Osteoblast (primary cell): ENCODE measurements at places on chromosomes 5 and 9. TPM values are rescaled to one million over a fixed set of nuclear protein-coding genes. Genes with fewer than 3 reads are reported as not detected.
A peak's percentile ranks its signal among the peaks of the same experiment; 100 is the strongest.

GRCh38 chr5:39520232-39520572 lies 95.4 kb upstream of the DAB2 start:
- H3K36me3 ChIP-seq: no peaks in the 10 kb centered on the region
- DNase-seq: peak; percentile 57
- H3K27ac ChIP-seq: peak overlapping the region; percentile 91
- no peaks in the 10 kb centered on the region for H3K27me3 ChIP-seq

Gene C5orf52
- total RNA-seq: not detected in 2 replicates

Gene SPINK4
- not detected in 2 replicates for total RNA-seq

GRCh38 chr9:87580941-87581438 lies 83.3 kb downstream of the DAPK1 start:
- no peak overlapping the region for H3K4me3 ChIP-seq
- no peaks in the 10 kb centered on the region for H3K36me3 ChIP-seq
- peaks cover 2% of the 10 kb centered on the region for H3K4me1 ChIP-seq
- no peak overlapping the region for H3K27ac ChIP-seq
- no peaks in the 10 kb centered on the region for H3K27me3 ChIP-seq

DNA sequence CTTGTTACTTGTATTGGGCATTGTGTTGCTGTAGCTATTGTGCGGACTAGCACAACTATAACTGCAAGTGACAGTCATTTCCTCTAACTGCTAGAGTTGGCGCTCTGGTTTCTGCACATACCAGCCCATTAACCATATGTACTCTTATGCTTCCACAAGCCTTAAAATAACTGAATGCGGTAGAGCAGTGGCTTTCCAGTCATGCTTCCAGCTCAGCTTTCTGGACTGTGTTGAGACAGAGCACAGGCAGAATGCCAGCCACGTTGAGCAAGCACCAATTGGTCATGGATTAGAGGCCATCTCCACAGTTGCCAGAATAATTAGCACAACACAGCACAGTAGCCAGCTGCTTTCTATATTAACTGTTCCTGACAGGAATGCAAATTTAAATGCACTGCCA lies 12.2 kb downstream of the INVS start:
- H3K27me3 ChIP-seq: no peaks in the 10 kb centered on the region
- peaks cover 17% of the 10 kb centered on the region for H3K4me1 ChIP-seq
- DNase-seq: peak; percentile 90
- H3K27ac ChIP-seq: peak overlapping the region; percentile 38
- H3K36me3 ChIP-seq: peaks cover 13% of the 10 kb centered on the region

- H3K27ac ChIP-seq: no peak overlapping the region
- DNase-seq: no peak
- H3K4me3 ChIP-seq: no peak overlapping the region
Observed at GRCh38 chr5:57718155-57718554, 235.5 kb upstream of the ACTBL2 start.

- no peak overlapping the region for H3K4me3 ChIP-seq
- no peaks in the 10 kb centered on the region for H3K36me3 ChIP-seq
- no peaks in the 10 kb centered on the region for H3K27me3 ChIP-seq
- no peaks in the 10 kb centered on the region for H3K4me1 ChIP-seq
Observed at GRCh38 chr5:110362261-110362660, 364.2 kb downstream of the TMEM232 start.

GRCh38 chr5:151697452-151697851 lies 10.7 kb upstream of the SPARC start:
- no peak overlapping the region for H3K4me3 ChIP-seq
- no peaks in the 10 kb centered on the region for H3K27me3 ChIP-seq
- H3K4me1 ChIP-seq: peaks cover 61% of the 10 kb centered on the region
- no peak for DNase-seq

Gene ZNF454
- total RNA-seq: 2.5 and 3.8 TPM in 2 replicates

GRCh38 chr9:6479959-6480358 lies 67.0 kb downstream of the UHRF2 start:
- H3K27ac ChIP-seq: no peak overlapping the region
- no peaks in the 10 kb centered on the region for H3K4me1 ChIP-seq
- DNase-seq: no peak
- H3K4me3 ChIP-seq: no peak overlapping the region
- no peaks in the 10 kb centered on the region for H3K27me3 ChIP-seq

DNA sequence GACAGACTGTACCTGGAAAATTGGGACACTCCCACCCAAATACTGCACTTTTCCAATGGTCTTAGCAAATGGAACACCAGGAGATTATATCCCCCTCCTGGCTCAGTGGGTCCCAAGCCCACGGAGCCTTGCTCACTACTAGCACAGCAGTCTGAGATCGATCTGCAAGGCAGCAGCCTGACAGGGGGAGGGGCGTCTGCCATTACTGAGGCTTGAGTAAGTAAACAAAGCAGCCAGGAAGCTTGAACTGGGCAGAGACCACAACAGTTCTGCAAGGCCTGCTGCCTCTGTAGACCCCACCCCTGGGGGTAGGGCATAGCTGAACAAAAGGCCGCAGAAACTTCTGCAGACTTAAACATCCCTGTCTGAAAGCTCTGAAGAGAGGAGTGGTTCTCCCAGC lies 260.0 kb upstream of the ST8SIA4 start:
- H3K36me3 ChIP-seq: no peaks in the 10 kb centered on the region
- no peak for DNase-seq
- H3K27ac ChIP-seq: no peak overlapping the region
- H3K27me3 ChIP-seq: no peaks in the 10 kb centered on the region
- H3K4me1 ChIP-seq: no peaks in the 10 kb centered on the region

GRCh38 chr5:75049456-75050351 lies 2.7 kb downstream of the GCNT4 start:
- no peaks in the 10 kb centered on the region for H3K36me3 ChIP-seq
- H3K27me3 ChIP-seq: no peaks in the 10 kb centered on the region
- no peak overlapping the region for H3K4me3 ChIP-seq
- H3K27ac ChIP-seq: no peak overlapping the region
- H3K4me1 ChIP-seq: peaks cover 20% of the 10 kb centered on the region
- DNase-seq: peak; percentile 88

Gene PCDHGA1
- 1.1 and 1.5 TPM in 2 replicates for total RNA-seq

DNA sequence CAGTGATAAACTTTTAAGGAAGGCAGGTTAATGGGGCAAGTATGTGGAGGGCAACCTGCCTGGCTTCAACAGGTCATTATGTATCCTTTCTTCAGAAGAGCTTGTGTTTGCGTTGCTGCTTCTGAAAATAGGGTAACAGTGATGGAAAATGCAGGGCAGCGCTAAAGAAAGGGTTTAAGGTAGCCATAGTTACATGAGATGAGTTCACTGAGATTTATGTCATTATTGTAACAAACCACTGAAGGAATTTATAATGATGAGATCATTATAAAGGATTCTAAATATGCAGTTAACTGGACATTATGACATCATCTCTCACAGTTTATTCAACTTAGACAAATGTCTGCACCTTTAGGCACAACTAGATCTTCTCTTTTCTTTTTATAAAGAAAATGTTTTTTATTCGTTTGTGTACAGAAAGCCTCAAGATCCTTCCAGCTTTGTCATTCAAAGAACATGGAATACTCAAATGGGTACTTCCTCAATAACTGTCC lies 291.6 kb upstream of the SMARCA2 start:
- H3K36me3 ChIP-seq: no peaks in the 10 kb centered on the region
- H3K4me1 ChIP-seq: no peaks in the 10 kb centered on the region
- no peak overlapping the region for H3K4me3 ChIP-seq

Gene SV2C
- not detected in 2 replicates for total RNA-seq

DNA sequence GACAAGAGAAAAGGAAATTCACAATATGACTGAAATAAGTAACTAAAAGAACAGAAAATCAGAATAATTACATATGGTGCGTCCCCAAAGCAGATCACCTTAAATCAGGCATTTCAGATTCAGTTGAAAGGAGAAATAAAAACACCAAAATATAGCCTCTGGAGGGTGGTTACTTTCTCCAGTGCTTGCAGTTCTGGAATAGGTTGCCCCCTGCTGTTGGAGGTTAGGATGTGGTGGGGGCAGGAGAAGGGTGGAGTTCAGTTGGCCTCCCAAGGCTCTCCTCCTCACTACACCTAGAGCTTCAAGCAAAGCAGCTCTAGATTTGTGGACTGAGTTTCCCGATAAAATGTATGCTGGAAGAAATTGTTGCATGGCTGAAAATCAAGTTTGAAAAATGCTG lies 338.2 kb upstream of the TLE4 start:
- no peaks in the 10 kb centered on the region for H3K27me3 ChIP-seq
- peak; percentile 75 for DNase-seq
- H3K4me3 ChIP-seq: no peak overlapping the region
- H3K27ac ChIP-seq: no peak overlapping the region

- H3K27ac ChIP-seq: no peak overlapping the region
- H3K36me3 ChIP-seq: no peaks in the 10 kb centered on the region
- peaks cover 7% of the 10 kb centered on the region for H3K4me1 ChIP-seq
Observed at GRCh38 chr5:102622262-102622661, 123.5 kb upstream of the SLCO6A1 start.

- H3K4me3 ChIP-seq: no peak overlapping the region
- H3K27ac ChIP-seq: no peak overlapping the region
- no peak for DNase-seq
- no peaks in the 10 kb centered on the region for H3K4me1 ChIP-seq
- H3K36me3 ChIP-seq: no peaks in the 10 kb centered on the region
Observed at GRCh38 chr5:66680804-66681203, 84.6 kb downstream of the MAST4 start.
